Transverse colon (tissue), 4 donors: ENCODE measurements at places on chromosomes 16 and 17. TPM values are rescaled to one million over a fixed set of nuclear protein-coding genes. Genes with fewer than 3 reads are reported as not detected.

- DNase-seq, result no peak
Observed at GRCh38 chr17:17376362-17376761, 73.2 kb downstream of the NT5M start.

DNA sequence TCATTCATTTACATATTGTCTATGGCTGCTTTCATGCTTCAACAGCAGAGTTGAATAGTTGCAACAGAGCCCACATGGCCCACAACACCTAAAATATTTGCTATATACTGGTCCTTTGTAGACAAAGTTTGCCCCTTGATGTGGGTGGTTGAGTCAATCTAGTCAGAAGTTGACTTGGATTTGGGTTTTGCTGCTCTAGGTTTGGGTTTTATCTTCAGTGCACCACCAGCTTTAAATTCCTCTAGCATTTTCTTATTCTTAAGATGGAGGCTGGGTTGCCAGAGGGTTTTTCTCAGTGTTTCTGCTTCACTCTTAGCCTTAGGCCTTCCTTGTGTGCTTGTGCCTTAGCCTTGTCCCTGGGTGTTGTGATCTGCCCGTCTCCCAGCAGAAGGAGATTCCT lies 51.0 kb downstream of the CCDC182 start:
- no peak for DNase-seq

- no peak for DNase-seq
Observed at GRCh38 chr16:56122251-56122650, 69.0 kb upstream of the GNAO1 start.

SPNS3 gene
- total RNA-seq, result not detected

- no peak for DNase-seq
Observed at GRCh38 chr16:260326-260725, 15.4 kb downstream of the RGS11 start.

- DNase-seq, result peak; percentile 56
Observed at GRCh38 chr17:47279062-47279801, 25.6 kb downstream of the ITGB3 start.
